ENCODE measurements at places on chromosomes 6 and 20.

GRCh38 chr6:97535800-97536199, 252.8 kb upstream of the MMS22L start:
- DNase-seq, result no peak

DNA sequence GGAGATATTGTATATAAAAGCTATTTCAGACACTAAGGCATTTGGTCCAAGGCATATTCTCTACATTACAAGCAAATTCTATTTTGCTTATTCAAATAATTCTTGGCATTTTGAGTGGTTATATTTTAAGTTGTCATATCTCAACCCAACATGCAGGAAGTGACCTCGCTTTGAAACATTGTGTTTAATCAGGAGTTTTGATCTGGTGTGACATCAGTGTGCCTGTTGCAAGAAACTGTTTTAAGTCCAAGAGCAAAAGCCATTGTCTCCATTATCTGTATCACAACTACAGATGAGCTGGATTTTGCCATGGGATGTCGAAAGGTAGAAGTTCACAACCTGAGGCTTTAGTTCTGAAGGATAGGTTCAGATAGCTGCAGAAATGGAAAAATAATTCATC, 509.9 kb upstream of the ID4 start:
- no peak for DNase-seq

DNA sequence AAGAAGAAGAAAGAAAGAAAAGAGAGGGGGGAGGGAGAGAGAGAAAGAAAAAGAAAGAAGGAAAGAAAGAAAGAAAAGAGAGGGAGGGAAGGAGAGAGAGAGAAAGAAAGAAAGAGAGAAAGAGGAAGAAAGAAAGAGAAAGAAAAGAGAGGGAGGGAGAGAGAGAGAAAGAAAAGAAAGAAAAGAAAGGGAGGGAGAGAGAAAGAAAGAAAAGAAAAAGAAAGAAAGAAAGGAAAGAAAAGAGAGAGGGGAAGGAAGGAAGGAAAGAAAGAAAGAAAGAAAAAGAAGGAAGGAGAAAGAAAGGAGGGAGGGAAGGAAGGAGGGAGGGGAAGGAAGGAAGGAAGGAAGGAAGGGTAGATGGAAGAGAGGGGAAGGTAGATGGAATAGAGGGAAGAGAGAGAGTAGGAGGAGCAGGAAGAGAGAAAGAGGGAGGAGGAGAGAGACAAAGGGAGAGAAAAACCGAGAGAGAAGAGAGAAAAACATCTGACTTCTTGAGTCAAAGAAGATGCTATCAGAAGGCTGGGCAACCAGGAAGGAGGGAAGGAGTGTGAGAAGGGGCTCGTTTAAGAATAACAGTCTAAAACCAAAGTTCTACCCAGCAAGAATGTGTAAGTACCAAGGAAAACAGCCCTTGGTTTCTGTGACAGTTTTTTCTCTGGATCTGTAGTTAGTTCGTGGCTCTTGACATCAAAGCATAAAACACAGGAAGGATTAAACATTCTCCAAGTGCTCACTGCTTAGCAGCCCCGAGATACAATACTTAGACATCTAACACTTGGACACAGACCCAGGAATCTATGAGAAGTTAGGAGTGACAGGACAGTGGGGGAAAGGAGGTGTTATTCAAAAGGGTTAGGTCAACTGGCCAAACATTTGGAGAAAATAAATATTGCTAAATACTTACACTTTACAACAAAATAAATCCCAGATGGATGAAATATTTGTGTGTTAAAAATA, 131.9 kb upstream of the STMND1 start:
- DNase-seq, result no peak

DNA sequence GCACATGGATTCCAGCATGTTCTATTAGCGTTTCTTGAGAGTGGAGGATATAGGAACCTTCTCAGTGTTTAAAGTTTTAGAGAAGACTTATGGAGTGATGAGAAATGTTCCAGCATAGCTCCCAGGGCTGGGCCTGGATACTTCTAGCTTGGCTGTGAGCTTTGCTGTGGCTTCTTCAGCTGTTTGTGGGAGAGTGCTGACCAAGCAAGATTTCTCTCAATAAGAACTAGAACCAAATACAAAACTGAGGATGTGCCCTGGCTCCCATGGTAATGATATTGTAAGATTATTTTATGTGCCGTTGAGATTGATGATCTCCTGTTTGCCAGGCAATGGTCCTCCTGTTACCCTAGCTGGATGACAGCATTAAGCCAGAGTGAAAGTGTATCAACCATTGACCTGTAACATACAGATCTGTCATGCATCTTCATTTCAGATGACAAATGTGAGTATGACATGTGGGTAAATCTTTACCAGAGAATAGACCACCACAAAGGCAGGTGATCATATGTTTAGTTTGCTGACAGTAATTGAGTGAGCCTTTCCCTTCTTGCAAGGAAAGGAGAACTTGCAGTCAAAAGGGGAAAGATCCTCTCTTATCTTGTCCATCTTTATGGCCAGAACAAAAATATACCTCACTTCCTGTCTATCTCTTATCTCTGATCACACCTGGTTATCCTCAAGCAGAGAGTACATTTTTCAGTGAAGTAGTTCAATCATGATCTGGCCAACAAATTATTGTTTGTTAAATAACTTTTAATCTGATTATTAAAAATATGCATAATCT, 180.1 kb downstream of the SLC24A3 start:
- no peak for DNase-seq

GRCh38 chr20:40978761-40979160, 49.9 kb upstream of the TOP1 start:
- DNase-seq, result no peak

DNA sequence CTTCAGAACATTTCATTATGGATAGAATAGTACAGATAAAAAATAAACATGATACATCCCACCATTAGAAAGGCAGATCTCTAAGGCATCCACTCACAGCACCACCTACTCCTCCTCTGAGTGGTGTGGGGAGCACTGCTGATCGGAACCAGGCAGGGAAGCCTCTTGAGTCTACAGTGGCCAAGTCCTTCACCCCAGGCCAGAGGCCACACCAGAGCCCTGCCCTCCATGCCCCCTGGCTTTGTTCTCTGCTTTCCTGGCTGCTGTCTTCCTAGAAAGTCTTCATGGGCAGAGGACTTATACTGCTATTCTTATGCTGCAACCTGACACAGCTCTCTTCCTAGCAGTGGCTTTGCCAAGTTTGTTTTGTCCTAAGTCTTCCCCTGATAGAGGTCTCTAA, 201.8 kb upstream of the THBS2 start:
- DNase-seq, result no peak

- DNase-seq, result no peak
Measured at GRCh38 chr6:69311888-69312287, 484.9 kb downstream of the LMBRD1 start.

DNA sequence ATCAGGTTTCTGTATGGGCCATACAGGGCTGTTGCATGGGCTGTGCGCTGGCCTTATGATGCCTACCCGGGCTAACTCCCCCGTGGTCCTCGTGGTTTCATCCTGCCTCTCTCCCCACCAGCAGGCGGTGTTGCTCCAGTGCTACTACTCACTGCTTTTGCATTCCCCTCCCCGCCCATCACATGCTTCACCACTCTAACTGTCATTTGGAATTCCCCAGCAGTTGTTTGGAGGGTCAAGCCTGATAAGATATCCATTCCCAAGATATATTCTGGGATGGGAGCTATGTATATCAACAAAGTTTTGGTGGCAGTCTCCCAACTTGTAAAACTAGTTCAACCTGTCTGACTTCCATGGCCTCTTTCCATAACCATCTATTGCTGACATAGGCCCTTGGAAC, 233.2 kb upstream of the SOX4 start:
- DNase-seq, result no peak

DNA sequence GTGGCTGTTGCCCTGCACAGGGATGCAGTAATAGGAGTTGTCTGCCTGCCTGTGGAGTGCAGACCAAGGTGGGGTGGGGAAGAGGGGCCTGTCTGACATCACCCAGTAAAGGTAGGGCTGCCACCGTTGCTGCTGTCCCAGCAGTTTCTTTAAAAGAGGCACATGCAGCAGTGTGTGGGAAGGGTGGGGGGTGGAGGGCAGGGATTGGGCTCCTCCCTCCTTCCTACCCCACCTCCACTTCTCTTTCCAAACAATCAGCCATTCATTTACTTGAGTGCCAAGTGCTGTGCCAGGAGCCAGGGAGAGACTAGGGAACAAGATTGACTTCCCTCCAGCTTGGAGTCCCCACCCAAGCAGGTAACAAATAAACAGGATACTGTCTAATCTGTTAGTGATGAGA, 66.8 kb upstream of the MYL9 start:
- DNase-seq, result no peak

DNA sequence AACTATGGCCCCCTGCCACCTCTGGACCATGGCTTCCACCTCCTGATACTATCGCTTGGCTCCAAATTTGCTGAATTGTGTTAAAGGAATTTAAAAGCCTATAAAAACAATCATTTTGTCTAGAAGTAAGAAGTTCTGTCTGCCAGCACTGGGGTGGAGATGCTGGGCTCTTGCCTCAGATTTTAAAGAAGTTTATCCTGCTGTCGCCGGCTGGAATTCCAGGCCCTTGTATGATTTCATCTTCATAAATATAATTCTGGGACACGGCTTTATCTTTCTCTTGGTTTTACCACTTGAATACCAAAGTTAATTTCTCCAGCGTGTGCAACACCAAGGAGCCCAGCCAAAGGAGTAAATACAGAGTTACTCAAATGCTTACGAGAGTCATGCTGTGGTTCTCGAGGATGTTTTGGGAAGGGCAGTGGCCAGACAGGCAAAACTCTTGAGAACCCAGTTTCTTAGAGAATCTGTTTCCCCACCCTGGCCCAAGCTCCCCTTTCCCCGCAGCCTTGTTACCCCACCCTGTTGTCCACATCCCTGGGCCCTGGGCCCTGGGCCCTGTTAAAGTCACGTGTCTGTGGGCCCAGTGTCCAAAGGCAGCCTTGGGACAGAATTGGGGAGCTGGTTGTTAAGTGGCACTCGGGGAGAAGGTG, 31.9 kb downstream of the C6orf89 start:
- DNase-seq, result no peak

GRCh38 chr20:33640287-33640686, 21.8 kb upstream of the C20orf144 start:
- no peak for DNase-seq

DNA sequence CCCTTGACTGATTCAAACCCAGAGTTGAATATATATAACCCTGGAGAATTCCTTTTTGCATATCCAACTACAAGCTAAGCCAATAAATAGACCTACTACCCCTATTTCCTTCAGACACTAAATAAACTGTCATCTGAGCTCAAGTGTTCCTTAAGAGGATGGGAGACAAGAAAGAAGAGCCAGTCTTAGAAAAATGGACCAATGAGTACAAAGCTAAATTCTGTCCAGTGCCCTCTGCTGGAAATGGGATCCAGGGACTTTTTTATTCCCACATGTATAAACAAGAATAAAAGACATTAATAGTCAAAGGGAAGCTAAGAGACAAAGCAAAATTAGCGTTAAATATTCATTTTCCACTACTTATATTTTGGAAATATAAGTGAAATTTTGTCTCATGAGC, 4.8 kb downstream of the PPP1R10 start:
- DNase-seq, result no peak

GRCh38 chr6:167150941-167151549, 6.7 kb downstream of the GPR31 start:
- DNase-seq, result no peak

DNA sequence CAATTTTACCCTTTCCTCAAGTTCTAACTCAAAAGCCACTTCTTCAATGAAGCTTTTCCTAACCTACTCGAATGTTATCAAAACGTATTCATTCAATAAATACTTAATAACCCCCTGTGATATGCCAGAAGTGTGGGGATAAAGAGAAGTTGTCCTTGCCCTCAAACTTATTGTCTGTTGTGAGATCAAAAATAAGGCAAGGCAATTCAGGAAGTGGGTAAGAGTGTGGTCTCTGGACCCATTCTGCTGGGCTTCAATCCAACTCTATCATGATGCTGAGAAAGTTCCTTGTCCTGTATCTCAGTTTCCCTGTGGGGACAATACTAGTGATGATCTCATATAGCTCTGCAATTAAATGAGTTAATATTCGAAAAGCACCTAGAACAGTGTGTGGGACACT, 92.8 kb downstream of the PRDM1 start:
- no peak for DNase-seq

GRCh38 chr20:38671186-38671585, 53.1 kb upstream of the SLC32A1 start:
- DNase-seq, result no peak

- DNase-seq, result no peak
Measured at GRCh38 chr20:50040432-50041245, 57.9 kb downstream of the SNAI1 start.

GRCh38 chr6:52157301-52157941, 28.8 kb upstream of the IL17A start:
- DNase-seq, result no peak

GRCh38 chr20:10636326-10636818, 37.4 kb downstream of the JAG1 start:
- no peak for DNase-seq

GRCh38 chr6:53627391-53628218, 38.0 kb downstream of the KLHL31 start:
- no peak for DNase-seq

All from cortex of kidney (tissue), 1 donor.